ENCODE measurements at places on chromosomes 6 and 20.

GRCh38 chr20:32945710-32946221 is 58.5 kb downstream of the SUN5 start:
- no peak for DNase-seq

- no peak for DNase-seq
These were observed 132.7 kb upstream of the JAG1 start for GRCh38 chr20:10806539-10806938.

DNA sequence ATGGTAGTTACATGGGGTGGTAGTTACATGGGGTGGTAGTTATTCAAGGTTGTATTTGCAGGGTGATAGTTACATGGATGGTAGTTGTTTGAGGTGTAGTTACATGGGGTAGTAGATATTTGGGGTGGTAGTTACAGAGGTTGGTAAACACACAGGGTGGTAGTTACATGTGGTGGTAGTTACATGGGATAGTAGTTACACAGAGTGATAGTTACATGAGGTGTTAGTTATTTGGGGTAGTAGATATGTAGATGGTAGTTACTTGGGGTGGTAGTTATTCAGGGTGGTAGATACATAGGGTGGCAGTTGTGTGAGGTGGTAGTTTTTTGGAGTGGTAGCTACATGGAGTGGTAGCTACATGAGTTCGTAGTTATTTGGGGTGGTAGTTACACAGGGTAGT is 221.3 kb upstream of the CST7 start:
- no peak for DNase-seq

DNA sequence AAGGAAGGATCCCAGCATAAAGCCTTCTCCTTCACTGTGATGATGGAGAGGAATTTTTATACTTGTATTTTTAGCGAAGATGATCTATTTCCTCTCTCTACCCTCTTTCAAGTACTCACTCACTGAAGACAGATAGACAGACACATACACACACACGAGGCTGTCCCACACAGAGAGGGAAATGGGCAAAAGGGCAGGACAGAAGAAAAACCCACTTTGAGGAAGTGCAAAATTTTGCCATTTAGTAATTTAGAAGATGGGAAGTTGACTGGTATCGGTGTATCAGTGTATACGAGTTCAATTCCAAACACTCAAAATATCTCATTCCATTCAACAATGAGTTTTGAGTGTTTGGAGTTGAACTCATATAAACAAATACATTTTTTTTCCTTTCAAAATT is 30.9 kb downstream of the HEBP2 start:
- no peak for DNase-seq

- DNase-seq: no peak
These were observed 143.9 kb downstream of the WDR27 start for GRCh38 chr6:169557887-169558286.

DNA sequence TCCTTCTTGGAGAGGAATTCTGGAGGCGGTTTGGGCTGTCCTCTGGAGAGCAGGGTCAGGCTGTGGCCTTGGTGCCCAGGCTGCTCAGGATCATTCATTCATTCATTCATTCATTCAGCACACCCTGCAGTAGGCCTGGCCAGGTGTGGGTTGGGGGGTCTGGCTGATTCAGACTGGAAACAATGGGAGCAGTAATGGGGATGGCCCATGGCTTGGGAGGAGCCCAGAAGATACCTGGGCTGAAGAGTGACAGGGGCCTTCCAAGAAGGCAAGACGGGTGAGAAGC is 31.5 kb downstream of the TOX2 start:
- DNase-seq: no peak

DNA sequence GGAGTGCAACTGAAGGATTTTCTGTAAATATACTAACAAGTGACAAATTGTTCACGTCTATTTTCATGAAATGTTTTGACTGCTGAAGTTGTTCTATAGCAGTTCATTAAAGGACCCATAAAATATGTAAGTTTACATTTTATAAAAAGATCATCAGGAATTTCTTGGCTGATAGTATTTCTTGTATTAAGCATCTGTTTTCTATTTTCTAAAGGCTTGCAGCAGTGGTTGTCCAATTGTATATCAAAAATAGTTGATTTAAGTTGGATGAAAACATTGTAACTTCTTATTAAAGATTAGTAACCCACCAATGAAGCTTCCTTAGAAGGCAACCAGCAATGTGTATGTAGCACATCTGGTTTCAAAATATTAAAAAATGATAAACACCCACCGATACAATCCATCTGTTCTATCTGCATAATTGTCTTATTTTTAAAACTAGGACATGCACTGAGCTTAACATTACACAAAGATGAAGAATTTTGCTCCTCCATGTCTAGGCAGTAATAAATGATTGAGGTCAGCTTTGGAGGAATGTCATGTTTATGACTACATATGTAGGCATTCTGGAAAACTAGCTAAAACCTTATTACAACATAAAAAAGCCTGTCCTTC is 301.3 kb upstream of the TCF21 start:
- no peak for DNase-seq

DNA sequence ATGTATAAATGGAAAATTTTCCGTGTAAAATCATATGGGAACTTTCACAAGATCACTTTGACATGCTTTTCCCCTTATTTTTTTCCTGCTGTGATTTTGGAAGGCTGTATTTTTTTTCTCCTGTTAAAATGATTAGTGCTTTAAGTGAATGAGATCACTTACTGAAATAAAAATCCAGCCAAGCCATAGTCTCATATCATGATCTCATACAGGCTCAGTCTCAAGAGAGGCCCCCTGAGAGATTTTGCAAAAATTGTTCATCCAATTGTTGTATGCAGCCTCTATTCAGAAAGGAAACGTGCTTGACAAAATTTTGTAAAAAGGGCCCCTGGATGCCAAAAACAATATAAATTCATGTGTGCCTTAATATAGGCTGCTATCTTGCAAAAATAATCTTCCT is 528.2 kb downstream of the HDGFL1 start:
- no peak for DNase-seq

GRCh38 chr6:149405823-149406765 is 6.0 kb downstream of the SUMO4 start:
- DNase-seq: no peak

- no peak for DNase-seq
These were observed 295.5 kb upstream of the PRDM1 start for GRCh38 chr6:105790635-105791034.

DNA sequence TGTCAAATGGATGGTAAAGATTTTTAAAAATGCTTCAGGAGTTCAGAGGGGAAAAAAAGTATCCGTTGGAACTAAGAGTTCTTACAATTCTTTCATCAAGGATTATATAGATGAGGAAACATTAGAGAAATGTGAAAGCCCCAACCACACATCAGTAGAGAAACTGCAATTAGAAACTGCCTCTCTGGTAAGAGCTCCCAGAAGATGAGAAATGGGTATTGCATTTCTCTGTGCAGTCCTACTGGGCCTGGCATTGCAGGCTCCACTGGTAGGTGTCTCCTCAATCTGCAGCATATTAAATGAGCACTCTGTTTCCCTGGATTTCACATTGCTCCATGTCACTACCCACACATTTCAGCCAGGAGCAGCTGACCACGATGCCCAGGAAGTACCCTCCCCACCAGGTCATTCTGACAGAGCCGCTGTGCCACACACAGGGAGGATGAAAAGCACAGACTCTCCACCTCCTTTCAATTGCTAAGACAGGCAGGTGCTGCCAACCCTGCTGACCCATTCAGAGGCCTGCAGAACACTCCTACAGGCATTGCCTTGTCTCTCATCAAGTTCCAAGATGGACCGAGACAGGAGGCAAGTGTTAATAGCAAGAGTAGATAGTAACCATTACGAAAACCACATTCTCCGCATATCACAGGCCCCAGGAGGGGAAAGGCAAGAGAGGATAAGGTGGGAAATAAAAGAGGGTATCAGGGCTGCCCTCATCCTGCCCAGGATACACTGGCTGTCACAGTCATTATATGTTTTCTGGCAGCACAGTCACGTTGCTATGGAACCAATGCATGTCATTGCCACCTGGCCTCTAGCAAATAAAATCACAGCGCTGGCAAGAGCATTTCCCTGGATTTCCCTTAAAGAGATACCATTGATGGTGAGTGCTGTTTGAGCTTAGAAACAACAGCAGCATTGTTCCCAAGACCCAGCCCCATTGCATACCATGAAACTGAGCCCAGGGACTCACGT is 241.7 kb downstream of the ATXN1 start:
- no peak for DNase-seq

DNA sequence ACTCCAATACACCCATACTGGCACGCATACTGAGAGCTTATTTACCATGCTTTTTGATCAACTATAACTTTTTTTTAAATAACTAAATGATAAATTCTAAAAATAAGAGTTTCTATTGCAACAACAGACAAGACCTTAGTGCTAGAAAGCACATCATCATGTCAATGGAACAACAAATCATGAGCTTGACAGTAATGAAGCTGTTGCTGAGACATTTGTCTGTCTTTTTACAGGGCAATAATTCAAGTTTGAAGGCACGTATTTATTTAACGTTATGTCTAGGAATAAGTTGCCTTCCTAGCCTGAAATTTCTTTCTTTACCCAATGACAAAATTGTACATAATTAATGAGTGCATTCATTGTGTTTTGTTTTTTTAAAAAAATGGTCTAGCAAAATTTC is 299.2 kb downstream of the EYA4 start:
- no peak for DNase-seq

DNA sequence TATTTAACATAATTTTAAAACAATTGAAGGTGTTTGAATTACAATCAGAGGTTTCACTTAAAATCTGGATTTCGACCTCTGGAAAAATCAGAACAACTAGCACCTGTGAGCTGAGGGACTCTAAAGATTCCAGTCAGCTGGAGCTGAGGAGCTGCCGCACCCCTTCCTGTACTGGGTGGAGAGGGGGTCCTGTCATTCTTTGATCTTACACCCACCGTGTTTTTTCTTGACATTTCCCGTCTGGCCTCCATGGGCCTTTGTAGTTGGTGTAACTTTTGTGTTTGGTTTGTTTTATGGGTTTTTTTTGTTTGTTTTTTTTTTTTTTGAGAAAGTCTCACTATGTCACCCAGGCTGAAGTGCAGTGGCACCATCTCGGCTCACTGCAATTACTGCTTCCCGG is 17.2 kb downstream of the ARFGEF2 start:
- DNase-seq: no peak

DNA sequence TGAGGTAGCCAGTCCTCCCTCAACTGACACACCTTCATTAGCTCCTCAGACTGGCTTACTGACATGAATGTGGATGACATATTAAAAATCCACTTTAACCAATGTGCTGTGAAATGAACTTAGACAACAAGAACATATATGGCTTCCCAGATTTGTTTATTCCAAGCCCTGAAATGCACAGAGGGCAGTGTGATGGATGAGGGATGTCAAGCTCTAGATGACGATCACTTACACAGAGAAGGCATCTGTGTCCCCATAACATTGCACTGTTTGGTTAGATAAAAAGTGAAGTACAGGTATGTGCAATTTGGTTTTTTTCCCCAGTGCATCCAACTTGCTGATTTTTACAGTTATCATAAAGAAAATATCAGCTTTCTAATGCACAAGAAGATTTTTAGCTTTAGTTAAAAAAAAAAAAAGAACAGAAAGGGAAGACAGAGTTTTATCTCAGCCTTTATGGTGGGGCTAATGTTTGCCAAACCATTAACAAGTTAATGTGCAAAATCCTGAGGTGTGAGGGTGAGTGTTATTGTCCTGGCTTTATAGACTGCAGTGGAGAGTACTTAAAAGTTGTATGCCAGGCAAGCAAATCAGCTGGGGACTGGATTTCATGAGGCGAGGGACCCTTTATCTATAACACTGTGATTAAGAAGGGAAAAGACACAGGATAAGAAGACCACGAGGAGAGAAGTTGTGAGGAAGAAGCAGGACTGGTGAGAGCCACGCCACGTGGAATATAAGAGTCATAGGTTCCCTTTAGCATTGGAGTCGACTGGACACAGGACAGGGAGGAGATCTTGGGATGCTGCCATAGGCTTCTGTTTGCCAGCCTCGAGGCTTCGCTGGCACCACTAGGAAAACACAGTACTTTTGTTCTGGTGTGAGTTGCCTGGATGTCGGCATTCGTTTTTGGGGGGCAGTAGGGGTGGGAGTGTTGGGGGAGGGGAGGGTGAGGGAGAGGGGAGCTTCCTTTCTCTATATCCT is 90.0 kb upstream of the BACH2 start:
- DNase-seq: no peak

DNA sequence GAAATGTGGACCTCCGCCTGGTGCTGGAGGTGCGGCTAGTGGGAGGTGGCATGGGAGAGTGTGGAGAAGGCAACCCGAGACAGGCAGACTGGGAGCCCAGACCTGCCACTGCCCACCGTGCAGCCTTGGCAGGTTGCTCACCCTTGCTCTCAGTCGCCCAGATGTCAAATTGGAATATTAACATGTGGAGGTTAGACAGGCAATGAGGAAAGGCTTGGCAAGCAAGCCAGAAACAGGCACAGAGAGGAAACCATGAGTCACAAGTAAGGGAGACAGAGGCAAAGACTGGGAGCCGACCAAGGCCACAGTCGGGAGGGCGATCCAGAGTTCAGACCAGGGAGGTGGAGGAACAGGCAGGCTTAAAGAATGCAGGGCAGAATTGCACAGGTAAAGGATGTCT is 178.2 kb downstream of the FOXC1 start:
- DNase-seq: no peak

Measured in T-helper 1 cell (primary cell).